Uterus (tissue), 4 donors: ENCODE measurements at places on chromosomes 4 and X. TPM values are rescaled to one million over a fixed set of nuclear protein-coding genes. Genes with fewer than 3 reads are reported as not detected.

The MAGEA6 gene
- total RNA-seq, result 0.21 TPM

The F11 gene
- not detected for total RNA-seq

DNA sequence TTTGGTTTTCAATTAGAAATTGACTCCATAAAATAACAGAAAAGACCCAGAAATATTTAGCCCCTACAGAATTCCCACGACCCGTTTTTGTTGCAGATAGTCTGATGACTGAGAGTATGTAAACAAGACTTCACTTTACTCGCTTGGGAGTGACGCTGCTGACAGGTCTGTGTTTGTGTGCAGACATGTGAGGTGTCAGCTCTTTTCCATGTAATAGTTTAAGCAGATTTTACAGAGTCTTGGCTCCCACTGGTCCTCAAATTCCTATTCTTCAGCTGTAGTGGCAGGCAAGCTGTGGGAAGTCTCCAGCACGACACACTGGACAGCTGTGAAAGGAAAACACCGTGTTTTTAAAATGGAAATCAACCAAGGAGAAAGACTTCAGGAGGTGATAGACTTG is 455.7 kb downstream of the GABRG1 start:
- no peak for DNase-seq

- no peak for DNase-seq
Observed at GRCh38 chrX:153448556-153449367, 2.9 kb upstream of the TREX2 start.

DNA sequence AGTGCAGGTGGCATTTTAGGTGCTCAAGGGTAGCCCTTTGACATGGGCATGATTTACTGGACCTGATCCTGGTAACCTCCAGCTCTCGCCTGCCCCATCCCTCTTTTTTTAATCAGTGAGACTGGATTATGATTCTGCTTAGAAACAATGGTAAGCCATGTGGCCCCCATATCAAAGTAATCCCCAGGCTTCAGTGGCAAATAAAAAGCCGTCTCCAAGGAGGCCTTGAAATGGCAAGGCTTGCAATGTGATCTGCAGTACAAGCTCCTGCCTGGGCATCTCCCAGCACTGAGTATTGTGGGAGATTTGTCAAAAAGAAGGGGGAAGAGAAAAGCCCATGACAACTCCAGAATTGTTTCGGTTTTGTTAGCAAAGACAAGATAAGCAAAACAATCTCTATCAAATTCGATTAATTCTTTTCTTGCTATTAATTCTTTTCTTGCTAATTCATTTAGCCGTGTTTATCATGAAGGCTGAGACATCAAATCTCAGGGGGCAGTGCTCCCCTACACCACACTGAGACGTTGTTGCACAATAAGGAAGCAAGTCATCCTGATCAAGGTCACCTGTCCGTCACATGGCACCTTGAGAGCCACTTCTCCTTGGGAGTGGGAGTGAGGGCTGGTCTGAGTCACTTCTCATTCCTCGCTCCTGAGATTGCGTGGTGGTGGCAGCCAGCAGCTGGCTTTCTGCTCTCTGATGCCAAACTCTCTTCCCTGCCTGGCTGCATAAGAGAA is 312.7 kb upstream of the GATB start:
- no peak for DNase-seq

DNA sequence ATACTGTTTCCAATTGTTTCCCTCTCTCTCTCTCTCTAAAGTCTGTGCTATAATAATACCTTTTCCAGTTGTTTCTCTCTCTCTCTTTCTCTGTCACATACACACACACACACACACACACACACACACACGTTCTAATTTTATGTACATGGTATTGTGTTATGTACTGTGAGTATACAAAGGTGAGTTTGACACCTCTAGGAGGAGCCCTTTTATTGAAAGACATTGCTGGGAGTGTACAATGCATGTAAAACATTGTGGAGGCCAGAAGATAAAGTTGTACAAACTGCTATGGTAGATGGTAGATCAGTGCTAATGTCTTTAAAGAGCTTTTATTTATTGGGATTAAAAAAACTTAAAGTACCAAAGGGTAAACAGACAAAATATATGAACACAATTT is 53.6 kb downstream of the BLTP1 start:
- no peak for DNase-seq

DNA sequence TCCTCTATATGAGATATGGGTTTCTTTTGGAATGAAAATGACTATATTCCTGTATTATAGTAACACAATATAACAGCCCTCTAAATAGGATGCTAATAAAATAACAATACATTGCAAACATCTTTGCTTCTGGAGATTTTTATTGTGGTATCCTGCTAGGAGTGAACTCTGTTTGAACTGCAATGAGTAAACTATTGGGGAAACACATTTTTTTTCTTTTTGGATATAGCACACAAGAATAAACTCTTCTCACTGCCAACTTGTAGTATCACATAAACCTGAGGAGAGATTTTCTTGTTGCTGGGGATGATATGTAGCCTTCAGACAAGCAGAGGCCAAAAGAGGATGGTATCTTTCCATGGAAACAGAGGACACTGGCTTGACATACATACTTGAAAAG is 238.2 kb downstream of the C4orf33 start:
- DNase-seq, result no peak

- no peak for DNase-seq
Observed at GRCh38 chrX:21973321-21974010, 33.0 kb downstream of the SMS start.
